ENCODE measurements at places on chromosomes 11 and 22.
A peak's percentile ranks its signal among the peaks of the same experiment; 100 is the strongest.

- DNase-seq: no peak
Measured at GRCh38 chr11:104784684-104785460, 113.4 kb downstream of the CASP12 start.

DNA sequence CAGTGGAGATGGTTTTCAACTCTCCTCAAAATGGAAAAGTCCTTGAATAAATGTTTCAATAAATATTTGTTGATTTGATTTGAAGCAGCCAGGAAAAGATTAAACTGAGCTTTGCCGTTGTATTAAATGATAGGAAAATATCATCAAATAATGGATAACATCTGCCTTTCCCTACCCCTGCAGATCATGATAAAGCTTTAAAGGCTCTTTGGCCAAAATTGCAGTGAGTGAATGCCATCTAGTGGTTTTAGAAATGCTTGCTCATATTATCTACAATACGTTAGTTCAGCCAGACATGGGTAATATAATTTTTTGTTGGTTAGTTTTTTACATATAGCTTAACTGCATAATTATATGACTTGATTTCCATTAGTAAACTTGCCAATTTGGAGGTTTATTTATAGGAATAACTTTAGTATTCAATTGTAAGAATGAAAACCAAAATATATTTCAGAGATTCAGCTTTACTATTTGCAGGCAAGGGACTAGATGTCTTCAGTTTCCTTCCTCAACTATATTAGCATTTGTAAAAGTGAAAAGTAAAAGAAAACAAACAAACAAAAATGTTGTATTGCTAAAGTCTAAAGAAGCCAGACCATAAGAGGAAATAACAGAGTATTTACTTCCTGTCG lies 159.2 kb downstream of the MSANTD4 start:
- peak; percentile 46 for DNase-seq

DNA sequence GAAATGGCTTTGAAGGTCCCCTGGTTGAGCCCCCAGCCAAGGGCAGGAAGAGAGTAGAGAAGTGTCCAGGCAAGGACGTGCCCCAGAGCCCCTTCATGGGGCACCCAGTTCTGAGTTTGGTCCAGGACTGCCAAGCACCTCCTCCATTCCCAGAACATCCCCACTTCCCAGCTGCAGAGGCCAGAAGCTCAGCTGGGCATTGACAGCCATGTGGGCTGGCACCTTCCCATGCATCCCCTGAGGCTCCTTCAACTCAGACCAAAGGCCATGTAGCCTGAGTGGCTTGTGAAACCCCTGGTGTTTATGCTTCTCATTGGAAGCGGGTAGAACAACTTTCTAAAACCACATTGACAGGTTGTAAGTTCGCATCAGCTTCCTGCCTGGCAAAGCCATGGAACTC lies 789.6 kb downstream of the TBC1D22A start:
- no peak for DNase-seq

- no peak for DNase-seq
Measured at GRCh38 chr22:45262195-45262930, 21.7 kb upstream of the KIAA0930 start.

- no peak for DNase-seq
Measured at GRCh38 chr11:44631831-44632230, 66.4 kb downstream of the CD82 start.

GRCh38 chr11:106461839-106462545 lies 384.5 kb downstream of the AASDHPPT start:
- no peak for DNase-seq

GRCh38 chr11:122633219-122633829 lies 22.2 kb upstream of the UBASH3B start:
- peak; percentile 46 for DNase-seq

GRCh38 chr11:125053167-125053566 lies 9.9 kb upstream of the SLC37A2 start:
- DNase-seq: no peak

GRCh38 chr11:132028380-132029240 lies 658.2 kb downstream of the NTM start:
- DNase-seq: no peak

DNA sequence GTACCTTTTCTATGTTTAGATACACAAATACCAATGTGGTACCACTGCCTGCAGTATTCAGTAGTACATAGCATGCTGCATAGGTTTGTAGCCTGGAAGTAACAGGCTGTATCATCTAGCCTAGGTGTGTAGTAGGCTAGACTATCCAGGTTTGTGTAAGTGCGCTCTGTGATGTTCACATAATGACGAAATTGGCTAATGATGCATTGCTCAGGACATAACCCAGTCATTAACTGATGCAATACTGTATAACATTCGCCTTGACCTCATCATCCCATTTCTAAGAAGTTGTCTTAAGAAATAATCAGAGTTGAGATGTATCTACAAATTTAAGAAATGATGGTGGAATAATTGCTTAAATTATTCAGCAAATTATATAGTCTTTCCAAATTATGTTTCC lies 116.0 kb upstream of the TIMP3 start:
- no peak for DNase-seq

- no peak for DNase-seq
Measured at GRCh38 chr11:2837651-2838050, 47.9 kb downstream of the CDKN1C start.

DNA sequence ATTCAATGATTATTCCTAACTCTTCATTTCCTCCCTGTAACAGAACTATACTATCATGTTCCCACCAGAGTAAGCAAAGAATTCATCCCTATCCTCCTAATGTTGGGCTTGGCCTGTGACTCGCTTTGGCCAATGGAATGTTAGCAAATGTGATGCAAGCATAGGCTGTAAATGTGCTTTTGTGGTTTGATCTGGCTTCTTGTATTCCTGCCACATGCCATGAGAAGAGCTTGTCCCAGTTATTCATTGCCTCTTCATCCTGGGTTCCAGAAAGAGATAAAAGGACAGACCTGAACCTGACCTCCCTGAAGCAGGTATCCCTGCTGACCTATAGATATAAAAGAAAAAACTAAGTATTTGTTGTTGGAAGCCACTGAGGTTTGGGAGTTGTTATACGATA lies 51.0 kb downstream of the SYTL2 start:
- DNase-seq: no peak

DNA sequence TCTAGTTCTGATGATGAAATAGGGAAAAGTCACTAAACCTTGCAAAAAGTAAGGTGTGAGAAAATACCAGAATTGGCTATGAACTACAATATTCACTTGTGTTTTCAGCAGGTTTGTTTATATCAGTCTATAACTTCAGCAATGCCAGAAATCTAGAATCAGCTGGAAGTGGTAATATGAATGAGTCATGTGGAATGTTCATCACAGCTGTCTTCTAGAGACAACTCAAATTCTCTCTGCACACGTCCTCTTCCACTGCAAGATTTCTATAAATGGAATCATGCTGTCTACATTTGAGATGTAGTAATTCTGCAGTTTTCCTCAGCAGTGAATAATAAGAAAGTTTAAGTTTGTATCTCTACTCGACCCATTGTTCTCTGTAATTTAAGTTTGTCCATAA lies 89.9 kb downstream of the OR4A15 start:
- no peak for DNase-seq

GRCh38 chr11:112129656-112130055 lies 34.2 kb downstream of the IL18 start:
- DNase-seq: no peak
